ENCODE measurements at places on chromosomes 5 and 9.

GRCh38 chr5:179974946-179975712 lies 67.4 kb upstream of the TBC1D9B start:
- DNase-seq: no peak

DNA sequence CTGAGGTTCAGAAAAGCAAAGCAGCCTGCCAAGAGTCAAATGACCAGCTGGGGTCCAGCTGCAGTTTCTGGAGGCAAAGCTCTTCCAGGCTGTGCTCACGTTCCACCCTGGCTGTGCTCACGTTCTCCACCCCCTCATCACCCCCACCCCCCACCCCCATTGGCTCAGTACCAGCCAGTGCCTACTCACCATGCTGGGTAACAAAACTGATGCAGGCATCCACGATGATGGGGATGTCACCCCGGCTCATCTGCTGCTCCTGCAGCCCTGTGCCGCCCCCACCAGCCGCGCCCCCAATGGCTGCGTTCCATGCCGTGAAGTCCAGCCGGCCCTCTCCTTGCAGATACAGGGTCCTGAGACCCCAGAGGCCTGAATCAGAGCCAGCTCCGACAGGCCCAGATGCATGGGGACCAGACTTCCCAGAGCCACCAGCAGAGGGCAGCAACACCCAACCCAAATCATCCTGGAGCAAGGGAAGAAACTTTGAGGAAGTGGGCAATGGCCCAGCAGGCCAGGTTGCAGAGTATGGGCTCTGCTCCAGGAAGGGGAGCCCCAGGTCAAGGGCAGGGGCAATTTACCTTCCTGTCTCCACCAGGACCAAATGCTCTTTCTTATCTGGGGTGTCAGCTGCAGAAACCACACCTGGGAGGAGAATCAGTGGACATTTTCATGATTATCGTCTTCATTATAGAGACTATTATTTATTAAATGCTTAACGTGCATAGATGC lies 13.7 kb upstream of the FCHSD1 start:
- DNase-seq: peak; percentile 44

GRCh38 chr5:118430076-118430475 lies 558.3 kb downstream of the DTWD2 start:
- DNase-seq: no peak

DNA sequence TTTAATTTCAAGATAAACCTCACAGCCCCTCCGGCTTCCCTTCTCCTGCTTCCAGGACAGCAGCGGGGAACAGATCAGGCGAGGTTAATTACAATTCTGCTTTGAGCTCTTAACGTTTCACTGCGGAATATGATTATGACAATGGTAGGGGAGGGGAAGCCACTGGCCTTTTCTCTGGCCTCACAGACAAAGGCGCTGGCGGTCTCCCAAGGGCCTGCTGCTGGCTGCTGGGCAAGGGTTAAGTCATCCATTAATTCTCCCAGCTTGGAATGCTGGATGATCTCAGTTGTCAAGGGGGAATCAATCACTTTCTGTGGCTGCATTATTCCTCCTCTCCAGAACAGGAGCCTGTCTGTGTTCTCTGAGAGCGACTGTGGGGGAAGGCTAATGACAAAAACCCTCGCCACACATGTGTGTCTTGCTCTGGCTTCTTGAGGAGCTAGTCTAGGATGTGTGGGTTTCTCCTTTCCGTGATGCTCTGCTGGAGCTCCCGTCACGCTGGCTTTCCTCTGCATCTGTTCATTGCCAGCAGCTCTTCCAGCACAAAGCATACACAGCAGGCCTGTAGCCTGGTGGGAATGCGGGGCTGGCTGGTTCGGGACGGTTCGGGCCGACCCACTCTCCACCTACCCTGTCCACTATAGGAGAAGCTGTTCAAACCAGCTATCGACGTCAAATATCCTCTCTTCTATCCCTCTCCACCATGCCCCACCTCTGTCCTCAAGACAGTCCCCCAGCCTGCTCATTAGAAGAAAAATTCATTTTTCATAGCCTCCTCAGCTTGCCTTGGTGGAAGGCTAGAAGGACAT lies 82.8 kb downstream of the DCP2 start:
- DNase-seq: peak; percentile 68

DNA sequence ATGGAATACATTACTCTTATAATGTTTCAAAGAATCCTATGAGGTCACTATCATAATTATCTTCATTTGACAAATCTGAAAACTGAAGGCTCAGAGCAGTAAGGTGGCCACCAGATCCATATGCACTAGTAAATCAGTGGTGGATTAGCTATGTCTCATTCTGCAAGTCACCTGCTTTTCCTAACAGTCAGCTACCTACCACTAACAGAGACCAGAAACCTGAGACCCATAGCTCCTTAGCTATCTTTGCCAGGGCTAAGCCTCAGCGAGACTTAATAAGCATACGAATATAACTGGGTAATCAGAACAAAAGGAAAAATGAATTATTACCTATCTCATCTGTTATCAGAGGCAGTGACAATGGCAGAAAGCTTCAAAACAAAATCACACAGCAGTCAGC lies 118.7 kb downstream of the AUH start:
- no peak for DNase-seq
